Lung (tissue), 17 donors: ENCODE measurements at places on chromosomes 6 and 20.

DNA sequence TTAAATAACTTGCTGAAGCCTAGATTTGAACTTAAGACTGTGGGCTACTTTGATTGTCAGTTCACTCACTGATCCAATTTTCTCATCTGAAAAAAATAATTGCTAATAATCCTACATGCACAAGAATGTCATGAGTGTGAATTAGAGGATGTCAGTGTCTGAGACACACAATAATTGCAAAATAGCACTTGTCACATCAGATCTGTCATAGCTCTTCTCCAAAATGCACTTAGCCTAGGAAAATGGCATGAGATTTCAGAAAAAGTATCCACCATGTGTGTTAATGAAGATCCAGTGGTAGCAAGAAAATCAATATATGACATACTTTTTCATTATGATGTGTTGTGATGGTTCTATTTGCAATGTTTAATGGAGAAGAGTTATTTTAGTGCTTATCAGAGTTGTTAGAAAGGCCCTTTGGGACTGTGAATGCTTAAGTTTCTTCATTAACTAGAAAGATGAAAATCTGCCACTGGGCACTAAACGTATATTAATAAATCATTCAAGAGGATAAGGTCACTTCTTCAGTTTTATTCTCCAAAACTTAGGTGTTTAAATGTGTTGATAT, 786.2 kb downstream of the C6orf118 start:
- H3K36me3 ChIP-seq, result no peaks in the 10 kb centered on the region
- H3K4me3 ChIP-seq, result no peak overlapping the region
- no peaks in the 10 kb centered on the region for H3K27me3 ChIP-seq

DNA sequence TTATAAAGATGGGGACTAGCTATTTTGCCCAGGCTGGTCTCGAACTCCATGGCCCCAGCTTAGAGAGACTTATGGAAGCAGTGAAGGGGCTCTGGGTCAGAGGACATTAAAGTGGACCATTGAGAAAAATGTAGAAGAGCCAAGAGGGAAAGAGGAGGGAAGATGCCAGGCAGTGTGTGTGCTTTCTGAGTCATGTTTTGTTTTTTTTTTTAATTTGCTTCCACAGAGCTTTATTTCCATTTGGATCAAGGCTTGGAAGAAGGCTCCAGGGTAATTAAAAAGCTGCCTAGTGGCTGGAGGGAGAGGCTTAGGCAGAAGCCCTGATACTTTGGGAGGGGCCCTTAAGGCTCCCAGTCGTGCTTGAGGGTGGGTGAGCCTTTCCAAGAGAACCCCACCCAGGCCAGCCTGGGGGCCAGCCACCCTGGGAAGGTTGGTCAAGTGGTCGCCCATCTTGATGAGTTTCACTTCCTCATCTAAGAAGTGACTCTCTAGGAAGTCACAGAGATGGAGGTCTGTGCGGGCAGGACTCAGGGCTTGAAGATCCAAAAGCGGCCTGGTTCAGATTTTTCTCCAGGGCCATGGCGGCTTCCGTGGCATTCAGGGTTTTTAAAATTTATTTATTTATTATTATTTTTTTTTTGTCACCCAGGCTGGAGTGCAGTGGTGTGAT, 3.0 kb upstream of the ZNF335 start:
- H3K4me3 ChIP-seq, result no peak overlapping the region
- peaks cover 1% of the 10 kb centered on the region for H3K4me1 ChIP-seq
- DNase-seq, result no peak
- no peaks in the 10 kb centered on the region for H3K36me3 ChIP-seq
- no peak overlapping the region for H3K27ac ChIP-seq

- H3K27me3 ChIP-seq, result no peaks in the 10 kb centered on the region
- H3K4me3 ChIP-seq, result no peak overlapping the region
- H3K27ac ChIP-seq, result no peak overlapping the region
Measured at GRCh38 chr6:1659816-1660215, 50.1 kb downstream of the FOXC1 start.

DNA sequence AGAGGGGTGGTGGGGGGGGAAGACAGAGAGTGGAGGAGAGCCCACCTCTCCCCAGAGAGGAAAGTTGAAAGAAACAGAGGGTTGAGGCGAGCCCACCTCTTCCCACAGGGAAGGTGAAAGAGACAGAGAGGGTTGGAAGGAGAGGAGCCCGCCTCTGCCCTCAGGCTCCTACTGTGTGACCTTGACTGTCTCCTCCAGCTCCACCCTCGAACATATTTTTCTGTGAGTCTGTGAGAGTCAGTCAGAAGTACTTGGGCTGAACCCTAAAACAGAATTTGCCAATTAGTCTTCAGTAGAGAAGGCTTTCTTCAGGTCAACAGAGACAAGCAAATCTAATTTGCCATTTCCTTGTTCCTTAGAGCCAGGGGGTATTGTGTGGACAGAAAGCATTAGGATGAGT, 153.7 kb upstream of the SNX9 start:
- H3K4me1 ChIP-seq, result no peaks in the 10 kb centered on the region
- no peaks in the 10 kb centered on the region for H3K27me3 ChIP-seq
- DNase-seq, result no peak
- H3K36me3 ChIP-seq, result peaks cover 10% of the 10 kb centered on the region

DNA sequence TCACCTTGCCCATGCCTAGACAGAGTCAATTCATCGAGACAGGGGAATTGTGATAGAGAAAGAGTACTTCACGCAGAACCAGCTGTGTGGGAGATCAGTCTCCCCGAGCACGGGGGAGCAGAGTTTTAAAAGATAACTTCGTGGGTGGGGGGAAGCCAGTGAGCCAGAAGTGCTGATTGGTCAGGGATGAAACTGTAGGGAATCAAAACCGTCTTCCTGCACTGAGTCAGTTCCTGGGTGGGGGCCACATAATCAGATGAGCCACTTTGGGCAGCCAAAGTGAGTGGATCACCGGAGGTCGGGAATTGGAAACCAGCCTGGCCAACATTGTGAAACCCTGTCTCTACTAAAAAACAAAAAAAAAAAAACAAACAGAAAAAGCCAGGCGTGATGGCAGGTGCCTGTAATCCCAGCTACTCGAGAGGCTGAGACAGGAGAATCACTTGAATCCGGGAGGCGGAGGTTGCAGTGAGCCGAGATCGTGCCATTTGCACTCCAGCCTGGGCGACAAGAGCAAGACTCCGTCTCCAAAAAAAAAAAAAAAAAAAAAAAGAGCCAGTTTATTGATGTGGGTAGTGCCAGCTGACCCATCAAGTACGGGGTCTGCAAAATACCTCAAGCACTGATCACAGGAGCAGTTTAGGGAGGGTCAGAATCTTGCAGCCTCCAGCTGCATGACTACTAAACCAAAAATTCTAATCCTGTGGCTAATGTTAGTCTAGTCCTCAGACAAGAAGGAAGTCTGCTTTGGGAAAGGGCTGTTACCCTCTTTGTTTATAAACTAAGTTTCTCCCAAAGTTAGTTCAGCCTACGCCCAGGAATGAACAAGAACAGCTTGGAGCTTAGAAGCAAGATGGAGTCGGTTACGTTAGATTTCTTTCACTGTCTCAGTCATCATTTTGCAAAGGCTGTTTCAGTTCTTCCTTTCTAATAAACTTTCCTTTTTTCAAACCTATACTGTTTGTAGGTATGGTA, 3.9 kb upstream of the TRIM39 start:
- no peak overlapping the region for H3K27ac ChIP-seq
- H3K27me3 ChIP-seq, result no peaks in the 10 kb centered on the region
- H3K36me3 ChIP-seq, result peaks cover 2% of the 10 kb centered on the region
- H3K4me1 ChIP-seq, result peaks cover 21% of the 10 kb centered on the region
- H3K4me3 ChIP-seq, result no peak overlapping the region

DNA sequence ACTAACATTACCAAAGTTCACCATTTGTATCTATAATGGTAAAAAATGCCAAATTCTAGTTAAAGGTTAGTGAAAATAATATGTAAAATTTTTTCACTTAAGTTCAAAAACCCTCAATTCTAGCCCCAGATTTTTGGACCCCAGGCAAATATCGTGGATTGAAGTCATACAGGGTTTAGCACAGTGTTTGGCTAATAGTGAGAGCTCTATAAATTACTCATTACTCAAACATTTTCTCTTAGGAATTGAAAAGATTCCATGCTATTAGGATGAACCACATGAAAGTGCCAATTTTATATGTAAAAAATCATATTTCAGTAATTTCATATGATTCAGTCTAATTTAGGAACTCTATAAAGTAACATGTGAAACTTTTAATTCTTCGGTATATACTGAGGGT, 170.3 kb upstream of the PREP start:
- peaks cover 3% of the 10 kb centered on the region for H3K27me3 ChIP-seq
- no peak overlapping the region for H3K4me3 ChIP-seq
- no peaks in the 10 kb centered on the region for H3K4me1 ChIP-seq
- no peak for DNase-seq
- H3K36me3 ChIP-seq, result no peaks in the 10 kb centered on the region

DNA sequence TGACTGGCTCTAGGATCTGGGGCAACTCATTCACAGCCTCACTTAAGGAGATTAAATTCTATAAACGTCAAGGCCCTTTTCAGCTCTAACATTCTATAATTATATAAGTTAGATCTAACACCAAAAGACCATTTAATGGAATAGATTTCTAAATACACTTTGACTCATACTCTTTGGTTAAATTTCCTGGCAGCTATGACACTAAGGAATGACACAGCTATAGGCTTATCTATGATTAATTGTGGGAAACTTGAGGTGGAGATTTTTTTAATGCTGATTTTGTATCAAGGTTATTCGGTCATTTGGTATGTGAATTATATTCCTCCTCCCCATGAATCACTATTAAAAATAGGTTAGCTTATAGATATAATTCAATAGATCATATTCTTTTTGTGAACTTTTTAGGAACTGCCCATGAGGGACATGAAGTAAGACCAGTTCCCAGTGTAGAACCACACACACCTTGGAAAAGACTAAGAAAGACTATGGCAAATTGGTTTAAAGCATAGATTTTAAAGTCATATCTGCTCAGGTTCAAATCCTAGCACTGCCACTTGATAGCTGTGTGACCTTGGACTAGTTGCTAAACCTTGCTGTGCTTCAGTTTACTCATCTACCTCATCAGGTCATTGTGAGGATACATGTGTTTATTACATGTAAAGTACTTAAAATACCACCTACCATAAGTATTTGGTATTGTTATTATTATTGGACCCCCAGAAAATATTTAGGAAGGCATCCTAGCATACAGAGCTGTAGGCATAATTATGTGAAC, 116.0 kb downstream of the CRYBG1 start:
- no peaks in the 10 kb centered on the region for H3K27me3 ChIP-seq
- DNase-seq, result no peak
- no peak overlapping the region for H3K4me3 ChIP-seq
- no peaks in the 10 kb centered on the region for H3K4me1 ChIP-seq

- H3K27me3 ChIP-seq, result no peaks in the 10 kb centered on the region
- H3K27ac ChIP-seq, result no peak overlapping the region
- H3K4me1 ChIP-seq, result peaks cover 4% of the 10 kb centered on the region
- DNase-seq, result no peak
Measured at GRCh38 chr20:32649697-32650400, 23.9 kb downstream of the C20orf203 start.

DNA sequence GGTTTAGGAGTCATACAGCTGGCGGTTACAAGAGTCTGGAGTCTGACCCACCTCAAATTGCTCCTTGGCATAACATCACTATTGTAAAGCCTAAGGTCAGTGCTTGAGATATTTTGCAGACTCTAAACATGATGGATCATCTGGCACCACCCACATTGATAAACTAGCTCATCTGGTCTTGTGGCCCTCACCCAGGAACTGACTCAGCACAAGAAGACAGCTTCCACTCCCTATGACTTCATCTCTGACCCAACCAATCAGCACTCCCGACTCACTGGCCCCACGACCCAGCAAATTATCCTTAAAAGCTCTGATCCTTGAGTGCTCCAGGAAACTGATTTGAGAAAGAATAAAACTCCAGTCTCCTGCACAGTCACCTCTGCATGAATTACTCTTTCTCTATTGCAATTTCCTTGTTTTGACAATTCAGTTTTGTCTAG, 115.9 kb downstream of the CD24 start:
- H3K27ac ChIP-seq, result no peak overlapping the region
- no peaks in the 10 kb centered on the region for H3K36me3 ChIP-seq
- H3K27me3 ChIP-seq, result peaks cover 2% of the 10 kb centered on the region
- no peak for DNase-seq
- no peaks in the 10 kb centered on the region for H3K4me1 ChIP-seq

GRCh38 chr20:40578961-40579360, 110.1 kb downstream of the MAFB start:
- DNase-seq, result no peak
- H3K36me3 ChIP-seq, result no peaks in the 10 kb centered on the region
- H3K27me3 ChIP-seq, result no peaks in the 10 kb centered on the region
- no peak overlapping the region for H3K4me3 ChIP-seq
- no peak overlapping the region for H3K27ac ChIP-seq

- no peak overlapping the region for H3K4me3 ChIP-seq
- DNase-seq, result peak; percentile 10
- H3K27ac ChIP-seq, result no peak overlapping the region
- no peaks in the 10 kb centered on the region for H3K27me3 ChIP-seq
Measured at GRCh38 chr6:5764401-5764955, 242.2 kb downstream of the NRN1 start.

DNA sequence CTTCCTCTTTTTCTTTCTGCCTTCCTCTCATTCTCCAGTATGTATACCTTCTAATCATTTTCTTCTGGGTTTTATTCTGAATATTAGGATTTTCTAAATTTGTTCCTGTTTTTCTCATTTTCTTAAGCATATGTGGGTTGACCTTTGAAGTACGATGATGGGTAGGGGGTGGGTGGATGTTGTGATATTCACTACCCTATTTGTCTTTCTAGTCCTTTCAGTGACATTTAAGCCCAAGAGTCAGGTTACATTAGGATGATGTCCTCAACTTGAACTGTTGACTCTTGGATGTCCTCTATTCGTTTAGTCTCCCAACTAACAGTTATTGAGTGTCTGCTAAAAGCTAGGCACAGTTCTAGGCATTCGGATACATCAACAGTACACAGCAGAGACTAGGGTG, 7.3 kb downstream of the ABT1 start:
- no peak for DNase-seq
- no peak overlapping the region for H3K4me3 ChIP-seq
- no peaks in the 10 kb centered on the region for H3K27me3 ChIP-seq
- H3K36me3 ChIP-seq, result peaks cover under 1% of the 10 kb centered on the region
- no peaks in the 10 kb centered on the region for H3K4me1 ChIP-seq

DNA sequence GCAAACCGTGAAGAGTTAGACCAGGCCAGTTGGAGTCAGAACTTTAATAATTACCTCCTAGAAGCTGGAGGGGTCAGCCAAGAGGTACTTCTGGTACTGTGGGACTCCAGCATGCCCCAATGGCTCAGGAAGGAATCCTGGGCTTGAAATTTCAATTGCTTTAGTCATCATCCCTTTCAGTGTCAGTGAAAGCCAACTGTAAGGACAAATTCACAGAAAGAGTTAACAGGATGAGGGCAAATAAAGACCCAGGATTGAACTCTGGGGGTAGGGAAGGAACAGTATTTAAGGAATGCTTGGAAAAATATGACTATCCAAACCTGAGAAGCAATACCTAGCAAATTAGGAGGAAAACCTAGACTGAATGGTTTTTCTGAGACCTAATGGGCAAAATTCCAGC, 735.1 kb upstream of the MARCKS start:
- H3K4me3 ChIP-seq, result no peak overlapping the region
- no peaks in the 10 kb centered on the region for H3K27me3 ChIP-seq
- H3K4me1 ChIP-seq, result no peaks in the 10 kb centered on the region
- H3K36me3 ChIP-seq, result no peaks in the 10 kb centered on the region
- DNase-seq, result peak; percentile 28
